C1 segment of cervical spinal cord (tissue), 14 donors: ENCODE measurements at places on chromosomes 1 and 21.
A peak's percentile ranks its signal among the peaks of the same experiment; 100 is the strongest.

- no peak for DNase-seq
Measured at GRCh38 chr1:114703242-114703641, 7.9 kb upstream of the AMPD1 start.

- no peak for DNase-seq
Measured at GRCh38 chr1:203569490-203570318, 56.9 kb upstream of the ATP2B4 start.

DNA sequence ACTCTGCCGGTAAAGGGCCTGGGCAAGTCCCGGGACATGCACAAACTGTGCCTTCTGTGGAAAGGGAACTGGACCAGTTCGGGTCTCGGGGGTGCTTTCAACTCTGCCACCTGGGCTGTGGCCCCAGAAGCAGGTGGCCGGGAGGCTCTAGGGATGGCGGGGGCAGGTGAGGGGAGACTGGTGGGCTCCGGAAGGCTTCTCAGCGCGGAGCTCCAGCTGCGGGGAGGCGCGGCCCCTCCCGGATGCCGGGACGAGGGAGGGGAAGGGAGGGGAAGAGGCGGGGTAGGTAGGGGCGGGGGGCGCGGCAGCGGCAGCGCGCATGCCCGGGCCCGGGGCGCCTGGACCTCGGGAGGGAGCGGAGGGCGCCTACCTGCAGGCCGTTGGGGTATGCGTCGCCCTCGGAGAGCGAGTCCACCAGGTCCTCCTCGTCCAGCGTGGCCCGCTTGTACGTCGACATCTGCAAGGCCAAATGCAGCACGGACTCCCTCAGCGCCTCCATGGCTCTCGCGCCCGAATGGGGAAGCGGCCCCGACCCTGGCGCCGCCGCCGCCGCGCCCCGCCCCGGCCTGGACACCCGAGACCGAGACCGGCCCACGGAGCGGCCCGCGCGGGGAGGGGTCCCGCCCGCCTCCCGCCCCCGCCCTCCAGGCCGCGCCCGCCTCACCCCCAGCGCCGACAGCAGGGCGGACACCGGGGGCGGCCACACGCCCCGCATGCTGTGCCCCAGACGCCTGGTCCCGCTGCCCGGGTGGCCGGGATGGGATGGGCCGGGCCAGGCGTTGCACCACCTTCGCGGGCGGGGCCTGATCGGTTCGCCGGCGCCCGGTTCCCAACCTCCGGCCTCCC lies at the start of gene ECE1:
ECE1 (minus strand) TSS at position 764 of the 846 bp plus-strand sequence; CDS start at position 715, 49 bp downstream.
- DNase-seq: peak; percentile 11

- no peak for DNase-seq
Measured at GRCh38 chr1:54996869-54997710, 1.6 kb upstream of the BSND start.
